ENCODE measurements at places on chromosomes 2 and 18.
A peak's percentile ranks its signal among the peaks of the same experiment; 100 is the strongest.

GRCh38 chr2:119179991-119180390 is 21.4 kb upstream of the C1QL2 start:
- no peak for DNase-seq

DNA sequence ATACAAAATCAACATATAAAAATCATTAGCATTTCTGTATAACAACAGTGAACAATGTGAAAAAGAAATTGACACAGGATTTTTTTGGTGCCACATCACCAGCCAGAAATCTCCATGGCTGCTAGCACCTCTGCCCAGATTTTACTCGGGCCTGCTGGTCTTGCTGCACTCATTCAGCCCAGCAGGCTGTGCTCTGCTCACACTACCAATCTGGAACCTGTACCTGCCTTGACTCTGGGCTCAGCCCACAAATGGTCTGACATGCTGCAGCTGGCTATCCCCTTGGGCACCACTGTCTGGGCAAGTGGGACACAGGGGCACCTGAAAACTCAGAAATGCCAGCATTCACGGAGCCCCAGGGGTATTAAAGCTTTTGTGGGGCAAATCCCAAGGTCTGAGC is 392.5 kb upstream of the NRXN1 start:
- no peak for DNase-seq

DNA sequence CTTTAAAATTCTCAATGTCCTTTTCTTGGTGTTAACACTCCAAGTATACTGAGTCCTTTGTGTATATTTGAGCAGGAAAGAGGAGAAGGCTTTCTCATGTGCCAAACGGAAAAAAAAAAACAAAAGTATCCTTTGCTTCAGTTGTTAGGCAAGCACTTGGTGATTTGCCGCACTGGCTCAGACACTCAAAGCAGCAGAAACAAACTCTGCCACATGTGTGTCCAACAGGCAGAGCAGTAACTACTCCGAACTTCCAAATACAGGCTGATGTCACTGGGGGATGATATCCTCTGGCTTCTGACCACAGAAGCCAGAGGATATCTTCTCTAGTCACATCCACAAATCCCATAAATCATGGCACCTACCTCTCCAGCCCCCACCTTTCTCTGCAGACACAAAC is 108.0 kb upstream of the SALL3 start:
- DNase-seq = no peak

DNA sequence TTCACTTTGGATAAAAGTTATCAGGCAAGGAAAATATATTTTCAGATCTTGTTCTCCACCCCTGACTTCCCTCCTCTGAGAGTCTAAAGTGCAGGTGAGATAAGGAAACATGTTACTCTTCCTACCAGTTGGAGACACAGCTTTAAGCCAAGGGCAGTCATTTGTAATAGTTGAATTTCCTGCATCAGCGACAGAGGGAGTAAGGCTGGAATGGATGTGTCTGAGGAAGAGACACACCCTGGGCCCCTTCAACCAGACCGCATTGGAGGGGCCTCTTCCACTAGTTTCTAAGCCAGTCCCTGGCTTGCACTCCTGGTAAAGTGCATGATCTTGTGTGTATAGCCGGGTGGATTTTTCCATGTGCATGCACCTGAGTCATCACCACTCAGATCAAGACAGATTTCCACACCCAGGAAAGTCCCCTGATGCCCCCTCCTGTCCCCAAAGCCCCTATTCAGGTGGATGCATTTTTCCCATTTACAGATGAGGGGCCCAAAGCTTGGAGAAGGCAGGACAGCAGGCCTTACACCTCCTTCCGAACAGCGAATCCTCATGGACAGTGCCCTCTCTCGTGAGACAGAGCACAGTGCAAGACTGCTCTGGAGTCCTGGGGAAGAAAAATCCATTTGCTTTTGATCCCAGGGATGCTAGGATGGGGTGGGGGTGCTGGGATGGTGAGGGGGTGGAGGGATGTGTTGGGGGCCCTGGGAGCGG is 66.7 kb upstream of the SH3RF3 start:
- no peak for DNase-seq

DNA sequence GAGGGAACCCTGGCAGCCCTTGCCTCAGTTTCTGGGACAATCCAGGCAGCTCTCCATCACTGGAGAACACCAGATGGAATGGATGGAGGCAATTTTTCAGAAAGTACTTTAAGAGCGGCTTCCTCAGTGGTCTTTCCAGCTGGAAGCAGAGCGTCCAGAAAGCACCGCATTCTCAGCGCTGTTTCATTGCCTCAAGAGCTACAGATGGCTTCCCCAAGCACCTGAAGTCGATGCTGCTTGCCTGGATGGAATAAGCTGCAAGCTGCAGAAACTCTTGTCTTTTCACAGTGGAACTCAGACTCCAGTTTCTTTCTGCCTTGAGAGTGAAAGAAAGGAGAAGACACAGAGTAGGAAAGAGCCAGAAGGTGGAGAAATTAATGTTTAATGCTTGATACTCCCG is 766.9 kb downstream of the TDRD15 start:
- no peak for DNase-seq

DNA sequence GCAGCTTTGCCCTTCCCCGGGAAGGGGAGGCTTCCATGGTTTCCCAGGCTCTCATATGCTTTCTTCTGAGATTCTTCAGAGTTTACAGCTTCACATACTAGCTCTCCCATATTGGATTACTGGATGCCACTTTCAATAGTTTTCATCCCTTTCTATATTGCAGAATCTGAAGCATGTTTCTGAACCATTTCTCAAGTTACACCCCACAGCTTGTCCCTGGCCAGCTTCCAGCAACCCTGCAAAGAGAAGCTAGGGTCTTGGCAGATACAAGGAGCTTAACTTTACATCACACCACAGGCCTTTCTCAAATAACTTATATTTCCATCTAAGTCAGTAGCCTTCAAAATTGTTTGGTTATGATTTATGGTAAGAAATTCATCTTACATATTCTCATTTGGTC is 39.6 kb downstream of the LHCGR start:
- no peak for DNase-seq

GRCh38 chr2:159832858-159833257 is 34.9 kb upstream of the CD302 start:
- DNase-seq = no peak

DNA sequence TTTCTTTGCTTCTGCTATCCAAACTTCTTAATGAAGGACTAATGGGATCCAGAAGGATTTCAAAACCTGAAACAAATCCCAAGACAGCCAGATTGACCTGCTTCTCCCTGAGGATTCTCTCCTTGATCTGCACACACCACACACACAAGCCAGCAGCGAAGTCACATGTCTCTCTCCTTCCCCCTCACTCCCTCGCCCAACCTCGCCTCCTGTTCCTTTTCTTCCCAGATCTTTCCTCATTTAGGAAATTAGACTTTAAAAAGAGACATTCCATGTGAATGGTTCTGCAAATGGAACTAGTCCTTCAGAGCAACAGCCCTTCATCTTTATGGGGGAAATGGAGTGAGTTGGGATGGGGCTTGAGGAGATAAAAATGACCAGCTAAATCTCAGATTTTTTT is 639.1 kb upstream of the SETBP1 start:
- DNase-seq = no peak

DNA sequence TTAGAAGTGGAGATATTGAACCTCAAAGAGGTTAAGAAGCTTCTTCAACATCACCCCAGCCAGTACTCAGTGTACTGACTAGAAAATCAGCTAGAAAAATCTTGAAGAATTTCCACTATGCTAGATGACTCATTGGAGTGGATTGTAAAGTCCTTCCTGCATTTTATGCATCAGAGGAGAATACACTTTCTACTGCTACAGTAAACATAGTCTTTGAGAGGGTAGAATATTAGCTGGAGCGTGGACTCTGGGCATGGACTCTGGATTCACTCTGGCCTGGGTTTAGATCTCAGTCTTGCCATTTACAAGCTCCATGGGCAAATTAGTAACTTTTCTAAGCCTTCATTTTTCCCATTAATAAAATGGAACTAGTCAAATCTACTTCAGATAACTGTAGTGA is 215.9 kb downstream of the IRS1 start:
- no peak for DNase-seq

DNA sequence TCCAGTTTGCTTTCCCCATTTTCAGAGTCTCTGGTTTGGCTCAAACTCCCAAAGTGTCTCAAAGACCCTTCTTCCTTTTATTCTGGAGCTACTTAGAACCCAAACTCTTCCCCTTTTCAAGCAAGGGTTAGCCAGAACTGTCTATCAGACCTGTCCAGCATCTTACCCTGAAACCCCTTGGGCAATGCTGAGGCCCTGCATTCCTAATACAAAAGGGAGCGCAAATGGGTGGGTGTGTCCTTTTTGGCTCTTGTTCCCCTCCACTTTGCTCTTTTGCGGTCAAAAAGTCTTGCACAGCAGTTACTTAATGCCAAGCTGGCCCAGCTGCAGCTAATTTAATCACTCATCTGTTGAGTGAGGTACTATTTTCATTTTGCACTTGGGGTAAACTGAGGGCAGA is 231.2 kb upstream of the FOSL2 start:
- no peak for DNase-seq

DNA sequence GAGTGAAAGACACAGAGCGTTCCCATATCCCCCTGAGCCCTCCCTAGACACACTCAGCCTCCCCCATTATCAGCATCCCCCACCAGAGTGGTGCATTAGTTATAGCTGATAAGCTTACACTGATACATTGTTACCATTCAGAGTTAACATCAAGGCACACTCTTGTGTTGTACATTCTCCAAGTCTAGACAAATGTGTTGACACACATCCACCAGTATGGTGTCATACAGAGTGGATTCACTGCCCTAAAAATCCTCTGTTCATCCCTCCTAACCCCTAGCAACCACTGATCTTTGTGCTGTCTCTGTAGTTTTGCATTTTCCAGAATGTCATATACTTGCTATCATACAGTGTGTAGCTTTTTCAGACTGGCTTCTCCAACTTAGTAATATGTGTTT is 78.0 kb upstream of the RPL31 start:
- no peak for DNase-seq

- peak; percentile 25 for DNase-seq
Observed at GRCh38 chr2:207233731-207234130, 68.0 kb upstream of the KLF7 start.

DNA sequence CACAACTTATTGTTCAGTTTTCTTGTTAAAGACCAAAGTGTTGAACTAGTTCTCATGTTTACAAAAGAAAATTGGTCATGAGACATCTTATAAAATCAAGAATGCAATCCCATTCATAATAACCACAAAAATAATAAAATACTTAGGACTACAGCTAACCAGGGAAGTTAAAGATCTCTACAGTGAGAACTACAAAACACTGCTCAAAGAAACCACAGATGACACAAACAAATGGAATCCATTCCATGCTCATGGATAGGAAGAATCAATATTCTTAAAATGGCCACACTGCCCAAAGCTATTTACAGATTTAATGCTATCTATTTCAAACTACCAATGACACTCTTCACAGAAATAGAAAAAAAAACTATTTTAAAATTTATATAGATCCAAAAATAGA is 1354.8 kb upstream of the CDH2 start:
- DNase-seq = no peak

DNA sequence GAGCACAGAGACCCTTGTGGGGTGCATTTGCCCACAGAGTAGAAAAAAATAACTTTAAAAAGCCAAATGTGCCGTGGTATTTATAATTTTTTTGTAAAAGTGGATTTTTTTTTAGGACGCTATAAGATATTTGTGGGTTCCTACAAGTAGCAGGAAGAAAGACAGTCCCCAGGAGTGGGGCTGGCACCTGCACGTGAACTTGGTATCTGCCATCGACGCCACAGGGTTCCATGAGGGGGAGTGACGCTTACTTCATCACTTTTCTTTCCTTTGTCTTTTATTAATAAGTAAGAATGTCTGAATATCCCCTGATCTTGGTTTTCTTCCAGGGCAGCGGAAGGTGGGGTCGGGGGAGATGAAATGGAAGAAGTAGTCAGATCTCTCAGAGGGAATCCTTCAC is 207.0 kb downstream of the TWIST2 start:
- no peak for DNase-seq

DNA sequence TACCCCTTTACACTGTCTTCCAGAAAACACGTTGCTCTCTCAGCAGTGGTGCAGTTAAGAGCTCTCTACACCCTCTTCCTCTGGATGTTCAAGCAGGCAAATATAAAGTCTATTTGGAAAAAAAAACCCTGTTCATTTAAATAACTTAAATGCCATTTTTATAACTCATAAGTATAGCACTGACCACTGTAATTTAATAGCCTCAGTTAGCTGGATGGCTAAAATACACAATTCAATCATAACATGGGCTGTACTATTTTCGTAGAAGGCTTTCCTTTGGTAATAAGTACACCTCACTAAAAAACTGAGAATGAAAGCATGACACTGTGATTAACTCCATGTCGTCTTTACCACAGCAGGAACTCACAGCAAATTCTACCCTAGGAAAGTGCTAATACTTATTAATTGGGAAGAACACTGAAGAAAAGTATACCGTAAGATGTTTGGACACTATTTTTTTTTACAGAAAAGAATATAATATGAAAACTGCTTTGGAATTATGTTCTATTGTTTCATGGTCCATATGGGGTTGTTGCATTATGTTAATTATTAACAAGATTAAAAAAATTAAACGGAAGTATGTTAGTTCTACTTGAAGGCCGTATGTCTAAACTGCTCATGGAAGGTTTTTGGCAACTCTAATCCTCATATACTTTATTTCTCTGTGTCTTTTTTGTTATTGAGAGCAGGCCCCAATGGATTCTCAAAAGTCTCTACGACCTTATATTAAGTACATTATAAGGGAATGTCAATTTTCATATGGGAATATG is 269.1 kb downstream of the ZNF385B start:
- no peak for DNase-seq

DNA sequence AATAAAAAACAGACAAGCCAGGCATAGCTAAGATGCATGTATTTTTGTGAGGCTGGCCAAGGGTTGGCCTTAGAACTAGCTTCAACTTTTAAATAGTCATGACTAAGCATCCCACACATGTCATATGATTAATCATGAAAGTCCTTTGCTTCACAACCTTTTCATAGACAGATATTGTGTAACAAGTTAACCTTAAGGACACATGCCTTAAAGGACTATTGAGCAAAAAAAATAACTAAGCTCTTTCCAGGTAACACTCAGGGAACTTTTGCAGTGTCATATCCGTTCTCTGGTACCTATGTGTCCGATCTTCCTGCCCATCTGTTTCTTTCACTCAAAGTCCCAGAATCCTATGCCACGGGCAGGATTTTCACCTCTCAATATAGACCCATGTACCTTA is 498.4 kb downstream of the STK39 start:
- DNase-seq = no peak

DNA sequence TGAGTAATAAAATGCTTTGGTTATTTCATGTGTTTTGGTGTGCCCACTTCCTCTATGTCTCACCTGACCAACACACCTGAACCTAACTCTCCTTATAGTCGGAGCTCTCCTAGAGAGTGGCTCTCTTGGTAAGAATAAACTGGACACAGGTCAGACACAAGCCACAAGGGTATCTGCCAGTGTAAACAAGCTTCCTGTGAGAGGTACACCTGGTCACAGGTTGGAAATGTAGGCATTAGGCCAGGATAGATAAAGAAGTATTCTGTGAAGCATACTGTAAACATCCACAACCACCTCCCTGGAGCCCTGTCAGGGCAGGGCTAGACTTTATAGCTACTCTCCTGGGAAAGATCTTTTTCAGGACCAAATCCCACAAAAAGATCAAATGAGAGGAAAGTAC is 69.4 kb downstream of the ZDBF2 start:
- DNase-seq = no peak
